ENCODE measurements at places on chromosomes 16 and 17.

- DNase-seq: no peak
These were observed 30.2 kb upstream of the TEKT3 start for GRCh38 chr17:15371376-15372130.

DNA sequence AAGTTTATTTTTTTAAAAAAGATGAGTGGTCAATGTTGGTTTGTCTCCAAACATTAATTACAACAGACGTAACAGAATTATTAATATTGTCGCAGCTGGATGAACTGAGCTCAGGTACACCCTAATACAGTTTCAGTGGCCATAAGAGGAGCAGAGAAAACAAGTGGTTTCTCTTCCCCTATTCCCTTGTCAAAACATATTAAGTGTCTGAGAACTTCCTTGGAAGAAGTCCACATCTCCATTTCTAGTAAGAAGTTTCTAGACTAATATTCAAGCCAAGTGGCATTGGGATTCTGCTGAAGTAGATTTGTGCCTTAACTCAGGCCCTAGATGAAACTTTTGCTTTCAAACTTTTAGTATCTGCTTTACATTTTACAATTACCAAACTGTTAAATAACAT, 47.7 kb downstream of the GNA13 start:
- DNase-seq: no peak

GRCh38 chr17:76381633-76382350, 2.6 kb upstream of the SPHK1 start:
- no peak for DNase-seq

DNA sequence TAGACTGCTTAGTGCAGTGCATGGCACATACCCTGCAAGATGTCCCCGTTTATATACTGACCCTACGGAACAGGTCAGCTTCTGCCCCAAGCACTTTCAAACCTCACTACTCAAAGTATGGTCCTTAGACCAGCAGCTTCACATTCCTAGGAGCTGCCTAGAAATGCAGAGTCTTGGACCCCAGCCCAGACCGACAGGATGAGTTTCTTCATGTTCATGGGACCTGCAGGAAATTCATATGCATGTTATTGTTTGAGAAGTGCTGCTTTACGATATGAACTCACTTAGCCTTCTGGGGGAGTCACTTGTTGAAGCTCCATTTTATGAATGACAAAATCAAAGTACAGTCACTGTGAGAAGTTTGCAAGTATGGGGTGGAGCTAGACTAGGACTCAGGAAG, 82.6 kb downstream of the DYNLRB2 start:
- no peak for DNase-seq

GRCh38 chr17:2101448-2102257, 46.8 kb downstream of the HIC1 start:
- DNase-seq: no peak

DNA sequence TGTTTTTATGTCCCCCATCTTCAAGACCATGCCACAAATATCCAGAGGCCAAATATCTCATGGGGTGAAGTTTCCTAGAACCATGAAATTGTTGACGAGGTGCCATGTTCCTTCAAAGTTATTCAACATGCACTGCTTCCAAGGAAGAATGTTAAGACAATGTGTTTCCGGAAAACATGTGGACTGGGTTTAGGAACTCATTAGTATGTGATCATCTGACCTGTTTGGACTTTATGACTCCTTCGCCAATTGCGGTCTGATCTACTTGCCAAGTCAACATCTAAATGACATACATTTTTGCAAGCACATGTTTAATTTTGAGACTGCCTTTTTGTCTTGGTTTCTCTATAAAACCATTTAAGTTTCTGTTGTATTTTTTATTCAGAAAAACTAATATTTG, 234.8 kb downstream of the MAF start:
- no peak for DNase-seq

DNA sequence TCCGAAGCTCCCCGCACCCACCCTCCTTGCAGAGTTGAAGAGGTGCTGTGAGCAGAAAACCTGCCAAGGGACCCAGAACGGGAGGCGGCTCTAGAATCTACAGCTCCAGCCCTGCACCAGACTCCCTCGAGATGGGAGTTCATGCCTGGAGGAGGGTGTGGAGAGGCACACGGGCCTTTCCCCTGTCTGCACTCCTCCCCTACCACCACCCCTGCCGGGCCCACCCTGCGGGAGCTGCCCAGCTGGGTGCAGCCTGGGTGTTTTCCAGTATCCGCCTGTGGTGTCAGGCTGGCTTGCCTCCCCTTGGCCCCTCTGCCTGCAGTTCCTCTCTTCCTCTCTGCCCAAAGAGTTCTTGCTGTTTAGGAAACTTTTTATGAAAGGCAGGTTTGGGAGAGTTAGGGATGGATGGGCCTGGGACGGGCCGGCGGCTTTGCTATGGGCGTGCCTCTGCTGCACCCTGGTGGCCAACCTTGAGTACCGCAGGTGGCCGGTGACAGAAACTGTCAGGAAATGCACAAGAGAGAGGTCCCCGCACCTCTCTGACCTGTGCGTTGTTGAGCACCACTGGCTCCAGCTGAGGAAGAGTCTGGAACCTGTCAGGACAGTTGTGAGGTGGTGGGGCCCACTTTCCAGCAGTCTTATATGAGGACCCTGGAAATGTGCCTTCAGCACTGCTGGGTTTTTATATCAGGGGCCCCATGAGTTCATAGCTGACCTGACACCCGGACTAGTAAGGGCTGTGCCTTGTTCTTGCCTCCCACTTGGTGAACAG, 354.1 kb downstream of the SEC14L1 start:
- DNase-seq: peak; percentile 60

DNA sequence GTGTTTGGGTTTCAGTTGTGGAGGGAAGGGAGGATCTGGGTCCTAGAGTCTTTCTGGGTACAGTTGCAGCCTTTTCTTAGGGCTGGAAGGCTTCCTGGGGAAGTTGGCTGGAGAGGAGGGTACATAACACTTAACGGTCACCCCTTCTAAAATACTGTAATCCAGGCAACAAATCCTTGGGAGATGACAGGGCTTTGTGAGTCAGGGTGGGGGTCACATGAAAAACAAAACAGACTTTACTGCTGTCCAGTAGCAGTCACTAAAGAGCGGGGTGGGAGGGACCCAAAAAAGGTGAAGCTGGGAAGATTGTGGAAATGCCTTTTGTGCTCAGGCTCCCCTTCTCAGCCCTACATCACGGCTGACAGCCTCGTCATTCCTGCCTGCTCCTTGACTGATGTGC, 6.3 kb downstream of the SAP30BP start:
- no peak for DNase-seq

- no peak for DNase-seq
These were observed 14.7 kb downstream of the CD300LF start for GRCh38 chr17:74698069-74698468.

DNA sequence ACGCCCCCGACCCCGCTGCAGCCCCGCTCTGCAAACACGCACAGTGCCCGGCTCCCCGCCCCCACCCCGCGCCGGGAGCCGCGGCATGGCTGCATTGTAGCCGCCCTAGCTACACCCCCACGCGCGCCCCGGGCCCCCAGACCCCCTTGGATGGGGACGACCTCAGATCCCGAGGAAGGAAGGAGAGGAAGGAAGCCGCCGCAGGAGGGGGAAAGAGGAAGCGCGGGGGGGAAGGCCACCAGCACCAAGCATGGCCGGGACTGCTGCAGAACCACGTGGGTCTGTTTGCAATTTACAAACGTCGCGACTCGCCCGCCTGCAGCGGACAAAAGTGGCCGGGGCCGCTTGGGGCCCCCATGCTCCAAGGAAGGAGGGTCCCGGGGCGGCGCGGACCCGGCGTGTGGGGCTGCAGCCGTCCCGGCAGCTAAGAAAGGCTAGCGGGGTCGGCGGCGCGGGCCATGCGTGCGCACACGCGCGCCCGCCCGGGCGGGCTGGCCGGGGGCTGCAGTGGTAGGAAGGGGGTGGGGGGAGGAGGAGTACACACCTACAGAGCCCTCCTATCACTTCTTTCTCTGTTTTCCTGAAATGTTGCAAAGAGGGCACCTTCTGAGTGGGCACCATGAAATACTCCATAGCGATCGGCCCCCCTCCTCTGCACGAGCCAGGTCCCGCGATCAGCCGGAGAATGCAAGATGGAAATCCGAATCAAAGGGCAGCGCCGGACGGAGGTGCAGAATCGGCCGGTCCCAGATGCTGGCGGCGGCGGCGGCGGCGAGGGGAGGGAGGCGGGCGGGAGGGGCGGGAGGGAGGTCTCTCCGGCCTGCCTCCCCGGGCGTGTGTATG, 488 bp downstream of the TFAP4 start:
- peak; percentile 6 for DNase-seq

GRCh38 chr17:28635506-28635905, 9.5 kb downstream of the BLTP2 start:
- DNase-seq: no peak

DNA sequence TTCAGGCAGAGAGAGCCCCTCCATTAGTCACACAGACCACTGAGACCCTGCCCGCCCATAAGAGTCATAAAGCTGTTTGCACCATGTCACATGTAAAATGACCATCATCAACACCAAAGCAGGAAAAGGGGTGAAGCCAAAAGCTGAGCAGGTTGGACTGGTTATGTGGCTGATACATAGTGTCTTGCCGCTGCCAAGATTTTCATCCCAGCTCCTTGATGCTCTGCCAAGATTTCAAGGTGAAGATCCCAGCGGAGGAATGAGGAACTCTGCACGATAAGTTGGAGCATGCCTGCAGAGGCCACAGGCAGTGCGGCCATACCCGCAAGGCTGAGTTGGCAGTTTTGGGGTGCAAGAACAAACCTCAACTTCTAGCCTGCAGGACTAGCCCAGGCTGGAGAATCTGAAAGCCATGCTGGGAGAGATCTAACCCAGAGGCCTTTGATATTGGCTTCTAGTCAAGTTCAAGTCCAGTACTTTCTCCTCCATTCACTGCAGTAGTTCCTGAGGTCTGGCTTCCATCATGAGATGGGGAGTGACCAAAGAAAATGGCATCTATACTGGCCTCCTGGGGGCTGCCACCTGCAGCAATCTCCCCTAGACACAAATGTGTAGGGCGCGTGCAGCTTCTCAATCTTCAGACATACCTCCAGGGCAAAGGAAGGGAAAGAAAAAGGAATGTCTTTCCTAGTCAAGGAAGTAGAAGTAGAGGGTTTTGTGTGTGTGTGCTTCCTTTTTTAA, 79.7 kb upstream of the NOL11 start:
- DNase-seq: no peak

GRCh38 chr17:41496803-41497484, 7.2 kb upstream of the KRT36 start:
- no peak for DNase-seq

- DNase-seq: no peak
These were observed 804 bp downstream of the TGFB1I1 start for GRCh38 chr16:31472709-31473203.

GRCh38 chr16:58027161-58027915, 1.8 kb downstream of the MMP15 start:
- DNase-seq: no peak

DNA sequence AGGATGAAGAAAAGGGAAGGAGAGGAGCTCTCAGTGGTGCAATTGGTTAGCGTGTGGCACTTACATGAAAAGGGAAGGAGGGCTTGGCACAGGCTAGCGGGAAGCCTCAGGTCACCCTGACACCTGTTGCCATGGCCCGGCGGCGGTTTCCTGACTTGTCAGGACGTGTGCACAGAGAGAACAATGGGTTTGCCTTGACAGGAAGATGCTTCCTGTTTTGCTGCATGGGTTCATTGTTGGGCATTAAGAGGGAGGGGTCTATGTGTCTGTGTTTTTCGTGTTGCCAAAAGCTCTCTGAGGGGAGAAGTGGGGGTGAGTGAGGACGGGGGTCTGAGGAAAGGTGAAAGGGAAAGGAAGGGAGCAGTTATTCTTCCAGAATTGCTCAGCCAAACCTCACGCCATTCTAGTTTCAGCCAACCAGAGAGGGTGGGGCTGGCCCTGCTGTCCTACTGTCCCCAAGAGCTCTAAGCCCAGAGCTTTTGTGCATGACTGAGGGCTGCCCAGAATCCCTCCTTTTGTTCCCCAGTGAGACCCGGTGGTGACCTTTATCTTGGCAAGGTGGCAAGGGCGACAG, 17.1 kb upstream of the CCR7 start:
- no peak for DNase-seq

DNA sequence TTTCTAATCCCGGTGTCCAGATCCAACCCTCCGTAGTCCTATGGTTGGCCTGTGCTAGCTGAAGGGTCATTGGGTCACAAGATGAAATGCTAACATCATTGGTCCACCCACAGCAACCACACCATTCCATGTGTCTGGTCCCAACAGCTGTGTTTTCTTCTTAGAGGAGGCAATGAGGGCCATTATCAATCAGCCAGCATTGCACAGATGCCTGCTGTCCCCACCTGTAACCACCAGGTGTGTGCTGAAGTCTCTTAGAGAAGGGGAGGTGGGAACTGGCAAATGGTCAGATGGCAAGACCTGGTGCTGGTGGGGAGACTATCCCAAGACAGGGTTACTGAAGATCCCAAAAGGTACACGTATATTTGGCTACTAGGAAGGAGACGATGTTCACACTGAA, 37.4 kb downstream of the HIC1 start:
- no peak for DNase-seq

GRCh38 chr16:17416461-17417311, 54.1 kb downstream of the XYLT1 start:
- DNase-seq: no peak

- DNase-seq: no peak
These were observed 119.5 kb upstream of the CORO6 start for GRCh38 chr17:29742210-29742513.

- DNase-seq: no peak
These were observed 72.3 kb downstream of the TANGO6 start for GRCh38 chr16:68915589-68915988.

GRCh38 chr16:87422106-87422505, 30.0 kb downstream of the MAP1LC3B start:
- DNase-seq: no peak

DNA sequence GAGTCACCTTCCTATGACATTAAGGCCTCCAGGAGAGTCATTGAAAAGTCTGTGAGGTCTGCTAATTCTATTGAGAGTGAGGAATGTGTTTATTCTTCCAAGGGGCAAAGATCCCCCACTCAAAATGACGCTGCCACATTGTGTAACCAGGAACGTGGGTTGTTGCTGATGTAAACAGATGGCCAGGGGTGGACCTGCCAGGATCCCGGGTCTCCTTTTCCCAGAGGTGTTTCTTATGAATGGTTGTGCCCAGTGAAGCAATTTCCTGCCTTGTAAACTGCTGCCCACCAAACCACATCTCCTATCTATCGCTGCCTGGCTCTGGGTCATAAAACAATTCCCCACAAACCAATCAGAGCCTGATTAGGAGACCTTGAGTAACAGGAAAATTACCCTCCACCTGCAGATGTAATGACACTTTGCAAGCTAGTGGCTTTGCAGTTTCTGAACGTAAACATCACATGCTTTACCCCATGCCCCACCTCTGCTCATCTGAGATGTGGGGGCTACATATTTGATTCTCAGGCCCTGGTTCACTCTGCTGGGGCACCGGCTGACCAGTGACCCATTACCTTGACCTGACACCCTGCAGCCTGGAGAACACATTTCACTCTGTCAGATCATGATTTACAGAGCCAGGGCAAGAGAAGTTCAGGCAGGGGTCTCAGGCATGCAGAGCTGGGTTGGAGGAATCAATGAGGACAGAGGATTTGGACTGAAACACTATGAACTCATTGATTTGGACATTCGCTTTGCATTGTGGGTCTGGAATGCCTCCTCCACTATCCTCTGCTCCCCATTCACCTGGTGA, 33.1 kb upstream of the DDX52 start:
- DNase-seq: no peak
